Left lung (tissue), 14 donors: ENCODE measurements at places on chromosomes 12 and 14.

DNA sequence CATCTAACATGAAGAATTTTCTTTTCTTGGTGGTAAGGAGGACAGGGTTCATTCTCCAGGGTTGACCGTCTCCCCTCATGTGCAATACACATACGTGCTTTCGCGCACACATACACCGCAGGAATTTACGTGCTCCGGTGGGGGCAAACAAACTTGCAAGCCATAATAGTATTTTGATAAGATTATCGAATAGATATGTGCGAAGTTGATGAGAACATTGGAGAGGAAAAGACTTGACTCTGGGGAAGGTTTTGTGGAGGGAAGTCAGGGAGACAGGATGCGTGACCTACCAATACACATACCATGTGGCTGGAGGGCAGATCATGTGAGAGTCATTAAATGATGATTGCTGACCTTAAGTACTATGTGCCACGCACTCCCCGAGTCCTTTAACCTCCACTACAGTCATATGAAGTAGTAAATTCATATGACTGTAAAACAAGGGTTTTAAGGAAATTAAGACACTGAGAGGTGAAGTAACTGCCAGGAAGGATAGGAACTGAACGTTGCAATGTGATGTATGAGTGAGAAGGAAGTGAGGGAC, 921 bp downstream of the RAD51B start:
- no peaks in the 10 kb centered on the region for H3K27me3 ChIP-seq
- no peaks in the 10 kb centered on the region for H3K36me3 ChIP-seq
- H3K4me1 ChIP-seq = peaks cover 10% of the 10 kb centered on the region
- no peak for DNase-seq
- H3K4me3 ChIP-seq = peak overlapping the region; percentile 91

GRCh38 chr12:31859232-31859977, 99.8 kb upstream of the RESF1 start:
- H3K4me3 ChIP-seq = no peak overlapping the region
- H3K4me1 ChIP-seq = no peaks in the 10 kb centered on the region
- no peak overlapping the region for H3K27ac ChIP-seq
- no peaks in the 10 kb centered on the region for H3K36me3 ChIP-seq

GRCh38 chr12:76144245-76144549, 59.7 kb upstream of the NAP1L1 start:
- no peak for DNase-seq
- H3K4me3 ChIP-seq = no peak overlapping the region
- H3K36me3 ChIP-seq = no peaks in the 10 kb centered on the region
- no peaks in the 10 kb centered on the region for H3K27me3 ChIP-seq

GRCh38 chr12:100058482-100059029, 73.8 kb upstream of the ANKS1B start:
- no peaks in the 10 kb centered on the region for H3K4me1 ChIP-seq
- H3K27ac ChIP-seq = no peak overlapping the region
- no peak overlapping the region for H3K4me3 ChIP-seq
- no peaks in the 10 kb centered on the region for H3K27me3 ChIP-seq
- DNase-seq = no peak
- H3K36me3 ChIP-seq = peaks cover 68% of the 10 kb centered on the region

- no peak overlapping the region for H3K27ac ChIP-seq
- DNase-seq = peak; percentile 19
- no peak overlapping the region for H3K4me3 ChIP-seq
- H3K4me1 ChIP-seq = no peaks in the 10 kb centered on the region
- H3K27me3 ChIP-seq = peaks cover 4% of the 10 kb centered on the region
Observed at GRCh38 chr12:108605000-108605689, 7.3 kb upstream of the TMEM119 start.

- peak overlapping the region; percentile 37 for H3K27ac ChIP-seq
- no peaks in the 10 kb centered on the region for H3K4me1 ChIP-seq
- H3K4me3 ChIP-seq = no peak overlapping the region
- no peaks in the 10 kb centered on the region for H3K36me3 ChIP-seq
- no peaks in the 10 kb centered on the region for H3K27me3 ChIP-seq
- DNase-seq = peak; percentile 83
Observed at GRCh38 chr12:9221483-9221882, 13.3 kb upstream of the PZP start.

- peaks cover 72% of the 10 kb centered on the region for H3K4me1 ChIP-seq
- no peaks in the 10 kb centered on the region for H3K27me3 ChIP-seq
- H3K4me3 ChIP-seq = peak overlapping the region; percentile 66
Observed at GRCh38 chr14:73787486-73788316, 63.9 kb upstream of the PTGR2 start.

DNA sequence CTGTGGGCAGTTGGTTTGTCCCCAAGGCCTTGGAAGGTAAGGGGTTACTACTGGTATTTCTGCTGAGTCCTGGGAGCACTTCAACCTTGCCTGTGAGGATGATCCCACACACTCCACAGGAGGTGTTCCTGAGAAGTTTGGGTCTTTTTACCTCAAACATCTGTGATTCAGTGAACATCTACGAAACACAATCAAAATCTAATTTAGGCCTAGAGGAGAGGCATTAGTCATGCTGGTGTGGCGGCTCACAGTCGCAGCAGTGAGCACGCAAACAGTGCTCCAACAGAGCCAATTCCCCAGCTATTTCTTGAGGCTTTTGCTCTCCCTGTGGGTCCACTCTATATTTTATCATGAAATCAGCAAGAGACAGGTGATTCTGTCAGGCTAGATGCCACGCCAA, 107.6 kb downstream of the APAF1 start:
- H3K36me3 ChIP-seq = no peaks in the 10 kb centered on the region
- no peaks in the 10 kb centered on the region for H3K27me3 ChIP-seq
- DNase-seq = no peak
- H3K4me1 ChIP-seq = no peaks in the 10 kb centered on the region
- H3K4me3 ChIP-seq = no peak overlapping the region
- H3K27ac ChIP-seq = no peak overlapping the region

DNA sequence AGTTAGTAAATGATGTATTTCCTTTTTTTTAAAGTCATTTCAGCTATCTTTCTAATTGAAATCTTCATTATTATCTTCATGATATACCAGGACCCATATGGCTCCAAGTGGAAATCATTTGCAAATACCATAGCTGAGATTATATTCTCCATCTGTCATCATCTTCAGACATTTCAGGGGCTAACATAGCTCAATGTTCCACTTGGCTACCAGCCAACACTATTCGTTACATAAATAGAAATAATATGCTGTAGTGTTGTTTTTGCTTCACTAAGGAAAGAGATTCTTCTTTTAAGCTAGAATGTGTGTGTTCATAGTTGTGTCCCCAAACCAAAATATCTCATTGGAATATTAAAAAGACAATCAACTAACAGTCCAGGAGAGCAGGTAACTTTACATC, 225.1 kb downstream of the DIO2 start:
- no peak overlapping the region for H3K27ac ChIP-seq
- no peak overlapping the region for H3K4me3 ChIP-seq
- no peaks in the 10 kb centered on the region for H3K36me3 ChIP-seq
- no peak for DNase-seq
- no peaks in the 10 kb centered on the region for H3K4me1 ChIP-seq

- no peaks in the 10 kb centered on the region for H3K36me3 ChIP-seq
- no peaks in the 10 kb centered on the region for H3K27me3 ChIP-seq
- no peak for DNase-seq
- no peak overlapping the region for H3K27ac ChIP-seq
- no peak overlapping the region for H3K4me3 ChIP-seq
- H3K4me1 ChIP-seq = peaks cover 11% of the 10 kb centered on the region
Observed at GRCh38 chr14:81430235-81430634, 30.1 kb upstream of the STON2 start.

DNA sequence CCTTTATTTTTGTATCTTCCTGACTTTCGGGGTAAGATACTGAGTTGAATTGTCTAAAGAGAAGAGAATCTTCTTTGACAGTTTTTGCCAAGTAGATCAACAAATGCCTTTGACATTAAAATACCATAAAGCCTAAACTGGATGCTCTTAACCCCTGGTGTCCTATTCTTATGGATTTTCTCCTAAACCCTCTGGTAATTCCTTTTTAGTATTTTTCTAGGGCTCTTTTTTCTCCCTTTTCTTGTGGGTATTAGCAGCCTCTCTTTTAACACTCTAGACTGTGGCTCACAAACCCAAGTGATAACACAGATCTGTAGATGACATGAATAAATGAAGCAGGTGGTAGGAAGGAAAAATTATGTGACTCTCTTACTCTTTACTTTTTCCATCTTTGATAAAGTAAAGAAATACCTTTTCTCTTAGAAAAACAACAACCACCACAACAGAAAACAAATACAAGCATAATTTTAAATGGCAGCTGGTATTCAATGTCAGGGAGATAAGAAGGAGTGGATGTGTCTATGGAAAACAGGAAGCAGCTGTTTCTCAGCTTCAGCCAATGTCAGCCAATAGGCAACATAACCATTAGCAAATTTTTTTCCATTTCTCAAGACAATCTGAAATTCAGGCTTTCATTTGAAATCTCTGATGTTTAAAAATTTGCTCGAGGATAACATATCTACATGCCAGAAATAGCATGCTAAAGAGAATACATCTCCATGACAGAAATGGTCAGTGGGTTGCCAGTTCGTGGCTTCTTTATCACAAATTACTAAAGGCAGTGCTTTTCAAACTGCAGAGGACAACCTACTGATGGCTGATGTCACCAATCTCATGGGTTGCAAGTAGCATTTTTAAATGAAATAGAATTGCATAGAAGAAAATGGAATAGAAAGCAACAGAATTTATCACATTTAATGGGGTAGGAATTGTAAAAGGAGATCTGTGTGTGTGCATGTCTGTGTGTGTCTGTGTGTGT, 123.1 kb upstream of the KRR1 start:
- no peaks in the 10 kb centered on the region for H3K36me3 ChIP-seq
- H3K27me3 ChIP-seq = no peaks in the 10 kb centered on the region
- H3K27ac ChIP-seq = no peak overlapping the region
- H3K4me3 ChIP-seq = no peak overlapping the region
- no peak for DNase-seq
